ENCODE measurements at places on chromosomes 7 and 10.

GRCh38 chr7:17912050-17912449 is 28.2 kb downstream of the SNX13 start:
- DNase-seq = no peak

- no peak for DNase-seq
Observed at GRCh38 chr7:19066170-19066569, 51.3 kb downstream of the TWIST1 start.

- no peak for DNase-seq
Observed at GRCh38 chr10:99450624-99451498, 20.4 kb upstream of the GOT1 start.

GRCh38 chr10:123604506-123604905 is 61.6 kb upstream of the GPR26 start:
- DNase-seq = no peak

DNA sequence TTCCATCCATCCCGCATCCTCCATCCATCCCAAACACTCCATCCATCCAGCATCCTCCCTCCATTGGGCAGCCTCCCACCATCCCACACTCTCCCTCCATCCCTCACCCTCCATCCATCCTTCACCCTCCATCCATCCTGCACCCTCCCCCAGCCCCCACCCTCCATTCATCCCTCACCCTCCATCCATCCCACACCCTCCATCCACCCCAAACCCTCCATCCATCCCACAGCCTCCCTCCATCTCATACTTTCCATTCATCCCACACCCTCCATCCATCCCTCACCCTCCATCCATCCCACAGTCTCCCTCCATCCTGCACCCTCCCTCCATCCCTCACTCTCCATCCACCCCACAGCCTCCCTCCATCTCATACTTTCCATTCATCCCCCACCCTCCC is 60.4 kb downstream of the FOXI2 start:
- DNase-seq = no peak

DNA sequence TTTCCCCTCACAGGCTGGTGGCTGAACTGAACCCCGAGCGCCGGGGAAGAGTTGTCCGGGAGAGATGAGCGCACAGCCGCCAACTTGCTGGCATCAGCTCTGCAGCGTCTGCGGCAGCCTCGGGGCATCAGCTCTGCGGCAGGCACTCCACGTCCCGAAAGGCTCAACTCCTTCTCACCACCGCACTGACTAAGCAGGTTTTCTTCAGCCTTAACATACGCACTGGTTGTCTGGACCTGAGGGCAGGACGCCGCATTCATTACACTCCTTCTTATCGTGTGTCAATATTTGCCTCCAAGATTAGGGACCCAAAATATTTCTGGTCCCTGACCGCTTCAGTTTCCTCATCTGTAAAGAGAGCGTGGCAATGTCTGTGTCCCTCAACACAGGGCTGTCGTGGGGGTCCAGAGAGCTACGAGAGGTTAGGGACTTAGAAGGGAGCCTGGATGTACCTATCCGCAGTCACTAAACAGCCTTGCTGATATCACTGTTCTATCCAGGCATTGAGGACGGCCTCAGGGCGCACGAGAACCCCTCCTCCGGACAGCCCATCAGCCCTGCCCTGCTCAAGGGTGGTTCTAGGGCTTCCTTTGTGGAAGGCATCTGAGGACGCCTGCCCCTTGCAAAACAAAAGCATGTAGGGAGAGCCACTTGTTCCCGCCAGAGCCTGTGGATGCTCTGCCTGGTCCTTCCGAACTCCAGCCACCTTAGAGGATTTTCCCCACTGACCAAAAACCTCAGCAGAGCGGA is 42.8 kb upstream of the FIGNL1 start:
- DNase-seq = no peak

DNA sequence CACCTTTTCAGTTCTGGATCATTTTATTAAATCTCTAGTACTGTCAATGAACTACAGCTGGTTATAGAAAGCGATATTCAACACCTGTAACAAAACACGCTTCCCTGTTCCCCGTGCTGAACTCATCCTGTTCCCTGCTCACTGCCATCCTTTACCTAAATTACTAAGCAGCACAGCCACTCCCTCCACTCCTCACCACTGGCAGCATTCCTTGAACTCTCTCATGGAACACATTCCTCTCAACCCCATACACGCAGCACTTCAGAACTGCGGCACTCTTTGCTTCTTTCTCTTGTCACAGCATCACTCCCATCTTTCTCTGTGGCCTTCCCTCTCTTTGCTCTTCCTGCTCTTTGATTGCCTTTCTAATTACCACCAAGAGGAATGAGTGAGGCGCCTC is 27.4 kb downstream of the RELN start:
- DNase-seq = no peak

GRCh38 chr7:114130866-114131265 is 212.1 kb upstream of the PPP1R3A start:
- no peak for DNase-seq

GRCh38 chr7:883055-884021 is 7.0 kb downstream of the GET4 start:
- DNase-seq = no peak

- no peak for DNase-seq
Observed at GRCh38 chr7:37218956-37219355, 229.7 kb downstream of the ELMO1 start.

DNA sequence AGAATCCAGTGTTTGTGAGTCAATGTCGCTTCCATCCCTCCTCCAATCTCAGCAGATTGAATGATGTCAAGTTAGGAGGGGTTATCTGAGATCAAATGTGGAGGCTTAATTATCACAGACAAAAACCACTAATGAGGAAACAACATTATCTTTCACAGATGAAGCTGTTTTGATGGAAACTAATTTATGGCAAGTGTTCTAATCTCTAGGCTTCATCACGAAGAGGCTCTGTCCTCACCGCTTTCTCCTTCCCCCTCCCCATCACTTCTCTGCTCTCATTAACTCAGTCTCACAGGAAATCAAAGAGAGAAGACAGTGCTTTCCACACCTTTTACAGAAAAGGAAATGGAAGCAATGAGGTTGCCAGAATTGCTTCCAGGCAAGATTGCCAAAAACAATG is 283.7 kb downstream of the BMPER start:
- DNase-seq = no peak

GRCh38 chr7:55521917-55522902 is 50.1 kb downstream of the VOPP1 start:
- no peak for DNase-seq

GRCh38 chr10:12587451-12587888 is 238.1 kb downstream of the CAMK1D start:
- DNase-seq = no peak

DNA sequence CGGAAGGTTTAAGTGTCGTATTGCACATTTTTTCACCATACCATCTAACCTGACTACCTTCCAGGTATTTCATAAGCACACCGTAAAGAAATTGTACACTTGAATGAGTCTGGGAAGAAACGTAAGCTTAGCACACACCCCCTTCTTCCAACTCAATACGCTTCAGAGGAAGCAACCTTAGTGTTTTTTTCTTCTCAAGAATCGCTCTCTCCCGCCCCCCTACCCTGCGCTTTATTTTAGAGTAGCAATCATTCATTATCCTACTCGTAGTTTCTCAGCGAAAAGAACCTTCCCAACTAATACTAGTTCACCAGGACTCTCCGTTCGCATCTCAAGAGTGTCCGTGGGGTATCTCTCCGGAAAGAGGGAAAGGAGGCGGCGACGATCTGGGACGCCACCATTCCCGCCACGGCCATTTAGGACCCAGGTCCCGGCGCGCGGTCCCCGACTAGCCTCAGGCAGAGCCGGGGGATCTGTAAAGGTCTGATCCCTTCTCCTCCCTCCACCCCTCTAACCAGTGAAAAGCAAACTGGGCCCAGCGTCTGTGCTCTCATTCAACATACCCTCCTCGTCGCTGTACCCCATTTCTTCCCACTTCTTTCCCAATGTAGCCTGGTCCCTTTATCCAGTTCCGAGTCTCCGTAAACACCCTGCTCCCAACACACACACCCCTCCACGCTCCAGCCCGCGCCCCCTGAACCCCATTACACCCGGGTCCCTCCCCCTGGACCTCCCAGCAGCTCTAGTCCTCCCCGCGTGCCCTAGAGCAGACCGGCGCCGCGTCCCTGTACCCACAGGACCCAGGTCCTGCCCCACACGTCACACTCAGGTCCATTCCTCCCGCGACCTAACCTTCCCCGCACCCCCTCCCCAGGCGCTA is 16.0 kb downstream of the MYOZ1 start:
- no peak for DNase-seq

- DNase-seq = no peak
Observed at GRCh38 chr10:44853796-44854195, 57.3 kb upstream of the TMEM72 start.

GRCh38 chr10:125158275-125158600 is 2.1 kb downstream of the CTBP2 start:
- no peak for DNase-seq

- no peak for DNase-seq
Observed at GRCh38 chr10:22932626-22933370, 4.9 kb downstream of the ARMC3 start.

DNA sequence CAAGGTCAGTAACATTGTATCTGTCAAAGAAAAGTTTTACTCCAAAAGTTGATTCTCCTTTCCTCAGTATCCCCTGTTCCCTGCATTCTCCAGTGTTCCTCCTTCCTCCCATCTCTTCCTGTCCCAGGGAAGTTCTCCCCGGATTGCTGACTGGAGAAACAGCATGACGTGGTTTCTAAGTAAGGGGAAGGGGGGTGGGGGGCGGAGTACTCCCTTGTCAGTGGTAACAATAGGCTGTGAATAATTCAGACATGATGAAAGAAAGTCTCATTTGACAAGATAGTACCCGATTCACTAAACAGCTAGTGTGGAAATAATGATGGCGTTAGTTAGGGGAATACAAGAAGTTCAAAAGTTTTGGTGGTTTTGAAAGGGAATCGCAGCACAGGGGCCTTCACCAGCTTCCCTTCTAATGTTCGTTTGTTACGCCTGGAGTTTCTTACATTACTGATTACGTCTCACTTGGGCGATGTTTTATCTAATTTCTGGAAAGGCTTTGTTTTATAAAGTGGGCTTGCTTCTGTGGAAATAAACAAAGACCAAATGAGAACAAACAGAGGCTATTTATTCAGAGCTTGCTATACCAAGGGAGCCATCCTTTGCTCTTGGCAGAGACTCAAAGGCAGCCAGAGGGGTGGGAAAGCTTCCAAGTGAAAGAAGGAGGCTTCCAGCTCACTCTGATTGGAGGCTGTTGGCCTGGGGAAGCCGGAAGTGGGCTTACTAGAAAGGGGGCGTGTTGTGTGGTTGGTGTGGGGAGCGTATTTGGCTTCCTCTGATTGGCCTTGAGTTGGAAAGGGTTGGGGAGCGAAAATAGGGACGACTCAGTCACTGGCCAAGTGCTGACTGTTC is 453.7 kb downstream of the SDK1 start:
- DNase-seq = no peak

- no peak for DNase-seq
Observed at GRCh38 chr7:151251689-151252560, 3.4 kb upstream of the SMARCD3 start.

GRCh38 chr7:17699696-17700095 is 240.6 kb downstream of the SNX13 start:
- no peak for DNase-seq

GRCh38 chr10:124293616-124294449 is 124.9 kb downstream of the OAT start:
- no peak for DNase-seq
